ENCODE measurements at places on chromosomes 4 and X. TPM values are rescaled to one million over a fixed set of nuclear protein-coding genes. Genes with fewer than 3 reads are reported as not detected.

The RTL3 gene
- under 0.01 TPM for total RNA-seq

The SSX4B gene
- not detected for total RNA-seq

The TMSB15C gene
- 5.0 TPM for total RNA-seq

The VSIG4 gene
- not detected for total RNA-seq

The PDE6B gene
- 1.5 TPM for total RNA-seq

The SMIM31 gene
- total RNA-seq, result not detected

The SERPINA7 gene
- not detected for total RNA-seq

The EDA2R gene
- total RNA-seq, result 7.5 TPM

The PCDH7 gene
- 1.4 TPM for total RNA-seq

The PAK3 gene
- 0.29 TPM for total RNA-seq

The SYP gene
- total RNA-seq, result under 0.01 TPM

The SRPK3 gene
- total RNA-seq, result not detected

The FGG gene
- total RNA-seq, result not detected

The PDE5A gene
- total RNA-seq, result 4.5 TPM

The IL13RA1 gene
- 61.4 TPM for total RNA-seq

The NEIL3 gene
- 3.6 TPM for total RNA-seq

The PRSS48 gene
- total RNA-seq, result not detected

The DDIT4L gene
- total RNA-seq, result 8.0 TPM

The ARHGAP36 gene
- total RNA-seq, result 0.10 TPM

The SLC4A4 gene
- 0.19 TPM for total RNA-seq

The GPR143 gene
- total RNA-seq, result 5.3 TPM

The CFAP99 gene
- total RNA-seq, result 0.19 TPM

The EDA gene
- 2.3 TPM for total RNA-seq

The IL13RA2 gene
- 0.19 TPM for total RNA-seq

The GAGE12F gene
- not detected for total RNA-seq

The LPAR4 gene
- total RNA-seq, result not detected

The KLB gene
- total RNA-seq, result not detected

The KLHL34 gene
- not detected for total RNA-seq

The VCX3A gene
- total RNA-seq, result not detected

The SHOX gene
- total RNA-seq, result not detected

The TEX13B gene
- not detected for total RNA-seq

The NDNF gene
- not detected for total RNA-seq

The PAGE2B gene
- not detected for total RNA-seq

The ZAR1 gene
- 0.19 TPM for total RNA-seq

The ADH5 gene
- 64.0 TPM for total RNA-seq

The NLRP2B gene
- under 0.01 TPM for total RNA-seq

The DRD5 gene
- total RNA-seq, result not detected

The EIF4E gene
- total RNA-seq, result 108 TPM

The VEGFC gene
- 30.4 TPM for total RNA-seq

The DACH2 gene
- total RNA-seq, result not detected

The NUP62CL gene
- total RNA-seq, result not detected

The TMEM129 gene
- 36.9 TPM for total RNA-seq

The ZCCHC12 gene
- total RNA-seq, result 0.33 TPM

The PAGE3 gene
- not detected for total RNA-seq
